Midbrain (tissue), 1 donor: ENCODE measurements at places on chromosomes 2 and 18.

DNA sequence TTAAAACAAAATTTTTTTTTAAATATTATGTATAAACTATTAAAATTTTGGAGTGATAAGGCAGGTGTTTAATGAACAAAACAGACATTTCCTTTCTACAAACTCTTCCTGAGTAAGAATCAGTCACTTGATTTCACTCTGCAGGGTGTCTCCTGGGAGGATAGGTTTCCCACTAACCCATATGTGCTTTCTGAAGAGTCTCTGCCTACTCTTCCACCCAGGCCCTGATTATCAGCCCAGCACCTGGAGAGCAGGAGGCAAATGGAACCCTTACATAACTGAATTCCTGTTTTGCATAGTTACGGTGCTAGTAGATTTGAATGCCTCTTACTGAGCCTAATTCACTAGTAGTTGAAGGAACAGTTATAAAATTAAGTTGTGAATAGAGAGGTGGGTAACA lies 1718.6 kb downstream of the SUCLG1 start:
- DNase-seq = no peak

GRCh38 chr2:46722142-46722541 lies 193.5 kb downstream of the MCFD2 start:
- DNase-seq = no peak

DNA sequence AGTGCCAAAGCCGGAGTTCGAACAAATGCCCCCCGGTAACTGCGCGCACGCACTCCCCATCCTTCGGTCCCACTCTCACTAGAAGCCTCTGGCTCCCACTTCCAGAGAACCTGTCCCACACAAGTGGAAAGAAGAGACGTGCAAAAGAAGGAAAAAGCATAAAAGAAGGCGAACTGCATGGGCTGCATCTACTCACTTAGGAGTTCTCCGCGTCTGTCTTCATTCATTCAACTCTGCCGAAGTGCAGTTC lies 312 bp downstream of the NR4A2 start:
- DNase-seq = no peak

GRCh38 chr2:101410746-101411145 lies 23.4 kb upstream of the CREG2 start:
- DNase-seq = no peak

DNA sequence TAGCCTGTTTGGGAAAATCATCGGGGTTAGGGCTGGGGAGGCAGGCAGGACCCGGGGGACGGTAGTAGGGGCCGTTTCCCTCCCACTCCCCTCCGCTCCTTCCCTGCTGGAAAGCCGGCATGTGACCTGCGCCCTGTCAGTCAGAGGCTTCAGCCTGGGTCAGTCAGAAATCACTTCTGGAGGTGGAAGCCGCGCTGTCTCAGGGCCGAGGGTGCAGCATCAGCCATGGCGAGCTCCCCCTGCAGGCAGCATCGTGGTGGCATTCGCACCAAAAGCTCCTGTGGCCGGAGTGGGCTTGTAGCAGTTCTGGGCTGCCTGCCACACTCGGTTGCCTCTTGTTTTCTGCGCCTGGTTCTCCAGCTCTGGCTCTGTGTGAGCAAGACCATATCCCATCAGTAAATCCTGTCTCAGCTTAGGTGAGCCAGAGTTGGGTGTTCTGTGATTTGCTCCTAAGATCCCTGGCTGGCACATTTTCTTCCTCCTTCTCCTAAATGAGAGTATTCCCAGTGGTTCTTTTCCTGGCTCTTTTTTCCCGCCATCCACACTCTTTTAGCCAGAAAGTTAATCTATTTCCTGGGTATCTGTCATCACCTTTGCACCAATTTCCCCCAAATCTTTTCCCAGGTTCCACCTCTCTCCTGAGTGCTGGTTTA lies 123.9 kb upstream of the CD302 start:
- DNase-seq = peak; percentile 14

GRCh38 chr2:16522031-16522831 lies 143.4 kb downstream of the CYRIA start:
- no peak for DNase-seq

GRCh38 chr2:230939691-230940470 lies 14.8 kb upstream of the GPR55 start:
- DNase-seq = no peak

DNA sequence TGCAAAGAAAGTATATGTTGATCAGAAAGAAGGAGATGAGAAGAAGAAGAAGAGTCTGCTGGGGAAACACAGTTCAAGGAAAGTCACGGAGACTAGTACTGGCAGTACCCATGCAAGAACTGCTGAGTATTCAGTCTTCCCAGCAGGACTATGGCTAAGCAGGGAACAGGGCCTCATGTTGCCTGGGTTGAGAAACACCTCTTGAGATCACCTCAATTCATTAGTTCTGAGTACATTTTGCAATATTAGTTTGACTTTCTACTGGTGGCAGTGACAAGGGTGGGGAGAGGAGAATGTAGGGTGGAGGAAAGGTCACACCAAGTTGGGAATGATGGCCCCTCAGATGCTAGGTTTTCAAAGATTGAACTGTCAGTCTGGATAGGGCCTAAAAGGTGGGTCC lies 50.5 kb downstream of the MRPL33 start:
- DNase-seq = no peak

DNA sequence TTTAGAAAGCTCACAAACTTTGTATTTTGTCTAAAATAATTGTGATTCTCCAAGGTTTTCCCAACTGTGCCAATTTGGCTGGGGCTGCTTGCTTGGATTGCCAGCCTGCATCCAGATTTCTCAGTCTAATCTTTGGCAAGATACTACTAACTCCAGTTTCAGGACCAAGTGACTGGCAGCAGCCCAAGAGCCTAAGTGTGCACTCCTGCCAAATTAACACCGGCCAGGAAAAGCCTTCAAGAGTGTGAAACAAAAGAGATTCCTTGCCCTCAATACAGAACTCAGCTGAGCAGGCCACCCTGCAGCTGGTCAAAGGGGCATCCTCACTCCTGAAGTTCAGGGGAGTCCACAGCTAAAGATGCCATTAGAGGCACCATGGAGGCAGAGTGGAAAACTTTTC lies 589.0 kb upstream of the ACVR2A start:
- peak; percentile 72 for DNase-seq

DNA sequence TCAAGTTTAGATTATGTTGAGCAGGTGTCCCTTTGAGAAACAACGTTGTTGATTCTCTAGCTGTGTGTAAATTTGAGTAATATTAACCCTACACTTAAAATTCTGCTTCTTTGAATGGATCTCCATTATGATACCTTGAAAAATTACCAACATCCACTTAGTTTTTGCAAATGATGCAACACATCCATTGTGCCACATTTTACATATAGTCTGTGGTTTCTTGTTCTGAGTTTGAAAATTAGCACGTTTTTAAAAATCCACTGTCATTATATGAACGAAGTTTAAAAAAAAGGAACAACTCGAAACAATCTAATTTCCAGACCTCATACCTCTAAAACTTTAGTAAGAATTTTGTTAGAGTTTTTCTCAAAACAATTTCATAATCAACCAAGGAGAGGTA lies 37.7 kb downstream of the PIK3C3 start:
- DNase-seq = no peak

DNA sequence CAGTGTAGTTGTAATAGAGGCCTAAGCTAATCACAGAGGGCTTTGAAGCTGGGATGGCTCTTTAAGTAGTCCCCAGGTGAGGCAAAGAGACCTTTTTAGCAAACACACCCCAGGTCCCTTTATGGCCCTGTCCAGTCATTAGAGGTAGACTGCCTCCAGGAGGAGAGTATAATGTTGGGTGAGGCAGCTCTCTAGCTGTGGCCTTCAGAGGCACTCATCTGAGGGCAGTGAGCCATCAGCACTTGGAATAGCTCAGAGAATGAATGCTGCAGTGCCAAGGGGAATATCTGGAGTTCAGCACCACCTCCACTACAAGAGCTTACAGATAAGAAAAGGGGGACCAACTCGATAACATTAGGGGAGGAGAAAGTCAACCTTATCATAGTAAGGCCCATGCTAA lies 52.8 kb downstream of the UNC80 start:
- DNase-seq = no peak

DNA sequence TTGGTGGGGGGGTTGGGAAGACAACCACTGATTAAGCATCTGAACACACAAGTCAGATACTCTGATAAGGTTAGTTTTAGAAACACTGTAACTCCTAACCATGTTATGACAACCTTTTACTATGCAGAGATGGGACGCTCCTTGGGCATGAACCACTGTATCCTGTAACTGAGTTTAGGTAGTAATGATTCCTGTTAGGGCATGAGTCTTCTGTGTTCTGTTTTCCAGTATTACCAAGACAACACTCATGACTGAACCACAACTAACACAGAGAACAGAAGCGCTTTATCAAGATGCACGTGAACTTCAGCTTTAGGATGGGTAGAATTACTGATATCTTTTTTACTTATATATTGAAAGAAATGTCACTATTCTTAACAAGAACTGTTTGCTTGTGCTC lies 14.1 kb upstream of the CREB1 start:
- DNase-seq = no peak

DNA sequence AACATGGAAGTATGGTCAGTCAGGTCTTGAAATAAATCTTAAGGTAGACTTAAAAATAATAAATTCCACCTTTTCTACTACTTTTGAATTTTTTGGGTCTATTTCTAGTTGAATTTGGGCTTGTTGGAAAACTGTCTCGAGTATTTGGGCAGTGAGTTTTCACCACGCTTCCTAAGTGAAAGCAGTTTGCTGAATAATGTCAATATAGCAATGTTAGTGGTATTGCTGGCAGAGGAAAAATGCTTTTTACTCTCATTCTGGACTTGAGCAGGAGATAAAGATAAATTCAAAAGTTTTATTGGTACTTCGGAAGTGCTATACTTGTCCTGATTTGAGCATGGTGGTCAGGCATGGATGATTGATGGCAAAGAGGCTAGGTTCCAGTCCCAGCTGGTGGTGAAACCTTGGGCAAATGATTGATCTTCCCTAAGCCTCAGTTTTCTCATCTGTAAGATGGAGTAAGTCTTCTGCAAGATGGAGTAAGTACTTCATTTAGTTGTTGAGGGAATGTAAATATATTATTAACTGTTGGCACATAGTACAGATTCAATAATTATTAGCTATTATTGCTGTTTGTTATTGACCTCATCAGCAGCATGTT lies 503.5 kb upstream of the ZEB2 start:
- no peak for DNase-seq

GRCh38 chr2:39696838-39697237 lies 31.1 kb downstream of the TMEM178A start:
- DNase-seq = peak; percentile 69

- no peak for DNase-seq
These were observed 96.6 kb upstream of the STK17B start for GRCh38 chr2:196268025-196268424.

DNA sequence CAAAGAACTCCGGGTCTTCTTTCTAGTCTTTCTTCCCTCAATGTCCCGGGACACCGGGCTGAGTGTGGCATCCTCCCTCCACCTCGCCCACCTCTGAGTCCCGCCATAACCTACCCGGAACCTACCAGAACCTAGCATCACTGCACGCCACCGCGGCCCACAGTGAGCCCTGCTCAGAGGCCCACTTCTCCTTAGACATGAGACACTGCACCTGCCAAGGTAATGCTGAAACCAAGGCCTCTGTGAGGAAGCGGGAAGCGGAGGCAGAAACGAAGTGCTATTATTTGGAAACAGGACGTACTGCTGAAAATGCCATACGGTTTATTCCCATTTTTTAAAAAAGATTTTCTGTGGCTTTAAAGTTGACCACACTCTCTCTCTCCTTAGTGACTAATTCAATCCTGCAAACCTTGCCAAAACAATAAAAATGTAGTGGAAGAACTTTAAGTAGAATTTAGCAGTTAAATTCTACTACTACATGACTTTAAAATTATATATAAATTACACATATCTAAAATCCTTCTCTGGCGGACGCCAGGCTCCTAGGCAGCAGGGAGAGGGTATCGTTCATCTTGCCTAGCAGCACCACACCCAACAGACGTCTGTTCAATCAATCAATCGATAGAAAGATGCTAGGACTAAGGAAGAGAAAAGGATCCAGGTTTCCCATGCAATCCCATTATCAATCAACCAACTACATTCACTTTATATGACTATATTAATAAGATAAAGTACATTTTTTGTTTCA lies 82.0 kb downstream of the ZNF516 start:
- no peak for DNase-seq

- DNase-seq = no peak
These were observed 58.3 kb downstream of the WDR7 start for GRCh38 chr18:56709463-56709862.

GRCh38 chr18:5840025-5840424 lies 55.3 kb downstream of the TMEM200C start:
- DNase-seq = no peak

- DNase-seq = no peak
These were observed 164.7 kb downstream of the GRB14 start for GRCh38 chr2:164456619-164457018.

- DNase-seq = no peak
These were observed 17.6 kb downstream of the PELI1 start for GRCh38 chr2:64126601-64127000.

DNA sequence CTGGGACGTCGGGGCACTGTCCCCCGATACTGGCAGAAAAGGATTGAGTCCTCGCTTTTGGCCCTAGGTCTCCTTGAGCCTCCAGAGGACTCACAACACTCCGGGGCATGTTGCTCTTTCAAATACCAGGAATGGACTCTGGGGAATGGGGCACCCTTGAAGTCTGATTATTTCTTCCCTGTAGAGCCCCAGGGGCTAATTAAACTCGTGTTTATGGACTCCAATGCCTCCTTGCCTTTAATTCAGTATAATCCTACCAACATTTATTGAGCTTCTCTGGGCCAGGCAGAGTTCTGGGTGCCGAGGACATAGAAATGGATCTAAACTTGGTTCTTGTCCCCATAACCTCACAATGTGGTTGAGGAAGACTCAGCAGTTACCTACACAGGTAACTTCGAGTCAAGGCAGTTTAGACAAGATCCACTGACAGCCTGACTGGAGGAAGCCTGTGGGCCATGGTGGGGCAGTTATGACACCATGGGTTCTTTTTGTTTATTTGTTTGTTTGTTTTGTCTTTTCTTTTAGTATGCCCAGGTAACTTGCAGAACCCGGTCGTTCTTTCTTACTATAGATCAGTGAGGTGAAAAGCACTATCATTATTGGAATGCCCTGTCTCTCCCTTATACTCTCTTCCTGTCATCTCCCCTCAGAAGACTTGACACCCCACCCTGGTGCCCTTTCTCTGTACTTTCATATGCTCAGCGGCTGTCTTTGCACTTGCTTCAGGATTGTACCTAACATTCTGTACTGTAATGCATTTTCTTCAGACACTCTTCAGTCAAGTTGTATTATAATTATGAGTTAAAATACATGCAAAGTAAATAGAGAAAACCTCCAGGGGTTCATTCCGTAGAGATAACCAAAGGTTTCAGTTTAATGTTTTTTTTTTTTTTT lies 3.2 kb downstream of the CFLAR start:
- DNase-seq = no peak

DNA sequence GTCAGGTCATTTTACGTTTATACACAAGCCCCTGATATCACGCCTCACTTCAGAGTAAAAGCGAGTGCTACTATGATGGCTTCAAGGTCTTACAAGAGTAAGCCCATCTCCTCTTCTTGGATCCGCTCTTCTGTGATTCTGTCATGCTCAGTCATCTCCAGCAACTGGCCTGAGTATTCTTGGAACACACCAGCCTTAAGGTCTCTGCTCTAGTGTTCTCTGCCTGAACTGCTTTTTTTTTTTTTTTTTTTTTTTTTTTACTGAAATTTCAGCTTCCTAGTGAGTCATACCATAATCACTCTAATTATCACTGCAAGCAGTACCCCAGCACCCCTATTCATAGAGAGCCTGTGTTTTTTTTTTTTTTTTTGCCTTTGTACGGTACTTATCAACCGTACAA lies 1228.9 kb downstream of the CNTNAP5 start:
- DNase-seq = no peak
